C1 segment of cervical spinal cord (tissue), 14 donors: ENCODE measurements at places on chromosomes 7 and 10.

DNA sequence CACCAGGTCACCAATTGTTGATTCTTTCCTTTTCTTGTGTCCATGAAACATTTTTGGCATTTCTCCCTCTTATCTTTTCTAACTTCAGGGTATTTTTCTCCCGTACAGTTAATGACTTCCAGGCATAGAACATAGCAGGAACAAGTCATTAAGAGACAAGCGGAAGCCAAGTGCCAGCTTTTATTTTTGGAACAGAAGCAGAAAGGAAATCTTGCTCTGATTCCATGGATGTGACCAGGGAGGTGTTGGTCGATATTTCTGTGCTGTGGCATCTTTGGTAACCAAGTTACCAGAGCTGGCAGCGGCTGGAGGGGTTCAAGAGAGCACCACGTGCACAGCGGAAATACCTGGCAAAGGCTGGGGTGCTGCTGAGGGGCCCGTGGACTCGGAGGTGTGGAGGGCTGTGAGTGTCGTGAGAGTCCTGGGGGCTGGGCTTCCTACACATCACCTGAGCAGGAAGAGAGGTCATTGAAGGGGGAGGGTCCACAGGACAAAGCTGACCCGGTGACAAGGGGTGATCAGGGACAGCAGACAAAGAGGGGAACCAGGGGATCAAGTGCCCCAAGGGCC lies 1.8 kb downstream of the LLCFC1 start:
- DNase-seq: no peak

DNA sequence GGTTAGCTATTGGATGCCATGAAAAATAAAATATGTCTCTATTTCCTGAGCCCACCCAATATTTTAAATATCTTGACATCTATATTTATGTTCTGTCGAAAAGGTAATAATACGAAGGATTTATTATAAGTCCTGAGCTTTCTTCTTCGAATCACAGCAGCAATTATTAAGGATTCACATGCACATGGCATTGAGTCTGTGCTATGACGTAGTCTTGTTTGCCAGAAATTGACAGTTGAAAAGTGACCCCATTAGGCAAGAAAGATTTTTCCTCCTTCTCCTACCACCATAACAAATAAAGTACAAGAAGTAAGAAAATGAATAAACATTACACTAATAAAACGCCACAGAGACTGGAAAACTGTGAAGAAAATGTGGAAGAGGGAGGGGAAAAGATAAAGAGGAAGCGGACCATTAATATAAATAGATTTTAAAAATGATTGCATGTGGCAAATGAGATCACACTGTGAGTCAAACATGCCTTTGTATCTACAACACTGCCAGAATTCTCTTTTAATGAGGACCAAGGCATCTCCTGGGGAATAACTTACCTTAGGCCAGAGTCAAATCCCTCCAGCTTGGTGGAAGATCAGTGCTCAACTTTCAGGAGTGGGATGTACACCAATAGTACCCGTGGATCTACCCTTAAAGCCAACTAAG lies 21.6 kb downstream of the FZD1 start:
- no peak for DNase-seq

GRCh38 chr7:107661081-107661864 lies 645 bp downstream of the SLC26A4 start:
- no peak for DNase-seq

DNA sequence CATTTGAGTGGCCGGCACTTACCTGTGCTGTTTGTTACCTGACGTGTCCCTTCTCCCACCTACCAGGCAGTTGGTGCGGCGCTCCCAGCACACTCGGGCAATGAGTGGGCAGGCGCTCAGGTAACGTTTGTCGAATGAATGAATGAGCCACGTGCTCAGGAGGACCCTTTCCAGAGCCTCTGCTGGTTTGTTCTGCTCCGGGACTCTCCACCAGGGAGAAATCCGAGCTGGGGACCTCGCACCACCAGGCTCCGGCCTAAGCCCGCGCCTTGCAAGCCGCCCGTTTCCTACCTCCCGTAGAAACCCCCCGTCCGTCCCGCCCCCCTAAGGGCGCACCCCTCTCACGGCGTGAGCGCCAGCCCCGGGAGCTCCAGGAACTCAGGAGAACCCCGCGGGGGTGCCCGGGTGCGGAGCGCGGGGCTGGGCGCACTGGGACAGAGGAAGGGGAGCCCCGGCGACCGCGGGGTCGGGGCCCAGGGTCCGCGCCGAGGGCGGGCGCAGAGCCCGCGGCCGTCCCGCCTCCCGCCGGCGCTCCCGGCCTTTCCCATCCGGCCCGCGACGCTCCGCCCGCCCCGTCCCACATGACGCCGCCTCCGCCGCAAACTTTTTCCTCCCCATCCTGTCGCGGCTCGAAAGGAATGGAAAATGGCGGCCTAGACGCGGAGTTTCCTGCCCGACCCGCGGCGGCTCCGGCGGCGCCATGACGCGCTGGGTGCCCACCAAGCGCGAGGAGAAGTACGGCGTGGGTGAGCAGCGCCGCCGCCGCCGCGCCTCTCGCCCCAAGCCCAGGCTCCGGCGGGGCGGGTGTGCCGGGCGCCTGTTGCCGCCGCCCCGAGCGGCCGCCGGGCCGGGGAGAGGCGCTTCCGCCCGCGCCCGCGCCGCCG lies at the start of gene DOCK1:
DOCK1 (plus strand) TSS at position 611 of the 884 bp plus-strand sequence; CDS start at position 701, 90 bp downstream.
- peak; percentile 52 for DNase-seq

- no peak for DNase-seq
These were observed 533.8 kb downstream of the GALNT17 start for GRCh38 chr7:71665716-71666115.

DNA sequence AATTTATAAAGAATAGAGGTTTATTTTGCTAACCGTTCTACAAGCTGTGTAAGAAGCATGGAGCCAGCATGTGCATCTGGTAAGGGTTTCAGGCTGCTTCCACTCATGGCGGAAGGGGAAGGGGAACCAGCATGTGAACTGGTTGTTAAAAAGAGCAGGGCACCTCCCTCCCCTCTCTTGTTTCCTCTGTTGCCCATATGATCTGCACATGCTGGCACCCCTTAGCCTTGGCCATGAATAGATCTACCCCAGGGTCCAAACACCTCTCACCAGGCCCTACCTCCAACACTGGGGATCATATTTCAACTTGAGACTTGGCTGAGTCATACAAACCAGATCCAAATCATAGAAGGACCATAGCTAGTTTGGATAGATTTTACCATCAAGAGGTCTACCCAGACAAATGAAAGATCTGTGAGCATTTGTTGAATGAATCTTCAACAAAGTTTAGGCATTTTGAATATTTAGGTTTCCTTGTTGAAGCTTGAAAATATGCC lies 36.0 kb upstream of the NRP1 start:
- DNase-seq: no peak

- peak; percentile 49 for DNase-seq
These were observed 598 bp downstream of the MMS19 start for GRCh38 chr10:97497572-97498075.
